ENCODE measurements at places on chromosomes 5 and 9.

GRCh38 chr5:35185518-35185917 lies 44.8 kb downstream of the PRLR start:
- no peak for DNase-seq

GRCh38 chr9:6134661-6135180 lies 80.9 kb upstream of the IL33 start:
- DNase-seq, result peak; percentile 43

- DNase-seq, result no peak
Measured at GRCh38 chr9:113160571-113160970, 9.8 kb downstream of the SLC31A2 start.

- no peak for DNase-seq
Measured at GRCh38 chr9:84673806-84674205, 4.3 kb downstream of the NTRK2 start.

DNA sequence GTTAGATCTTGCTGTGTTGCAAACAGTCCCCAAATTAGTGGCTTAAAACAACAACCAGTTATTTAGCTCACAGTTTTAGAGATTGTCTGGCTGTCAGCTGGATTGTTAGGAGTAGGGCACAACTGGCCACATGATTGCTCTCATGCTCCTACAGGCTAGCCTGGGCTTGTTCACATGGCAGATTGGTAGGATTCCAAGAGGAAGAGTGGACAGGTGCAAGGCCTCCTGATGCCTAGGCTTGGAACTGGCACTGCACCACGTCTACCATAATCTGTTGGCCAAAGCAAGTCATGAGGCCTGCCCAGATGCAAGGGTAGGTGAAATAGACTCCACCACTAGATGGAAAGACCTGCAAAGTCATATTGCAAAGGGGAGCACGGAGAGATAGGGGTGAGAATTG lies 76.4 kb downstream of the ACER2 start:
- DNase-seq, result no peak

- DNase-seq, result no peak
Measured at GRCh38 chr5:86665984-86666760, 48.4 kb downstream of the COX7C start.

GRCh38 chr5:109805883-109806282 lies 116.2 kb downstream of the MAN2A1 start:
- no peak for DNase-seq

DNA sequence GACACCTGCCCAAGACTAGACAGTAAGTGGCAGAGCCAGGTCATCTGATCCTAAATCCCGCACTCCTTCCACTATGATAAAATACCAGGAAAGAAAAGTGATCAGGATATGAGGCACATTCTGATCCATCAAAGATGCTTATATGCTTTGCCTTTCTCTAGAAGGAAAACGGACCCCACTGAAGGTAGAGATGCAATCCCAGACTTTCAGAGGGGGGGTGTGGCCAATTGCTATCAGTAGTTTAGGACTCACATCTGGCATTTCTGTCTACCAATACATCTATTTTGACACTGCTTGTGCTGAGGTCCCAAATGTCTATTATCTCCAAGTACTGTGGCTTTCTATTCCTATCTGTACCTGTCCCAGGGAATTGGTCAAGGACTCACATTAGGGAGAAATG lies 1.7 kb downstream of the TRIM52 start:
- no peak for DNase-seq

- DNase-seq, result no peak
Measured at GRCh38 chr5:141735823-141736222, 53.8 kb upstream of the ARAP3 start.

GRCh38 chr5:40798801-40799210 lies 632 bp upstream of the PRKAA1 start:
- DNase-seq, result peak; percentile 53

GRCh38 chr9:13013991-13014883 lies 239.4 kb downstream of the LURAP1L start:
- DNase-seq, result no peak

GRCh38 chr9:101618698-101619097 lies 23.9 kb upstream of the PPP3R2 start:
- DNase-seq, result no peak

DNA sequence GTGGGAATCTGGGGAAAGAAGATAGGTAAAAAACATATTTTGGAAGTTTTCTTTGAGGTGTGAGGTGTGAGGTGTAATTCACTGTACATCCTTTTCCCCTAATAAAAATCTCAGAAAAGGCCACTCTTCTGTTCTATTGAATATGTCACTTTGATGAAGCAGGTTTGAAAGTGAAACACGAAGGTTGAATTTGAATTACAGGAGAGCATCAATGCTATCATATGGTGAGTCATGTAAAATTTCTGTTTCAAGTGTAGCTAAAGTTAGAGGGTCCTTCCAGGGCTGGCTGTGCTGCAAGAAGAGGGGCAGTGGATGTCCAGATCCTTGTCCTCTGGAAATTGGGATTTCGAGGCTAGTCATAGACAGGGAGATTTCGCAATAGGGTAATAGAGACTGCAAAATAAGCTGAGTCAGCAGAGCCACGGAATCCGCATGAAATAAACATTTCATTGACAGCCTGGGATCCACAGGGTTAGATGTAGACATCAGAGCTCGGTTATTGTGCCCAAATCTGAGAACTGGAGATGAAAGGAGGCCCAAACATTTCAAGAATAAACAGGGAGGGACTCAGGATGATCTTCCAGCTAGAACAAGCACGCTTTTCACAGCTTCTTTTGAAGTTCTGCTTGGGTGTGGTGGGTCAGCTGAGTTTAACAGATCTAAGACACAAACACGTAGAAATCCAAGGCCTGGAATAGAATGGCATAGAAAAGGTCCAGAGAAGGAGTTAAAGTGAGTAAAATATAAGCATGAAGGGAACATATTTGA lies 194.4 kb upstream of the CDKN2B start:
- DNase-seq, result no peak

GRCh38 chr5:135741040-135741439 lies 93.4 kb upstream of the SLC25A48 start:
- no peak for DNase-seq

DNA sequence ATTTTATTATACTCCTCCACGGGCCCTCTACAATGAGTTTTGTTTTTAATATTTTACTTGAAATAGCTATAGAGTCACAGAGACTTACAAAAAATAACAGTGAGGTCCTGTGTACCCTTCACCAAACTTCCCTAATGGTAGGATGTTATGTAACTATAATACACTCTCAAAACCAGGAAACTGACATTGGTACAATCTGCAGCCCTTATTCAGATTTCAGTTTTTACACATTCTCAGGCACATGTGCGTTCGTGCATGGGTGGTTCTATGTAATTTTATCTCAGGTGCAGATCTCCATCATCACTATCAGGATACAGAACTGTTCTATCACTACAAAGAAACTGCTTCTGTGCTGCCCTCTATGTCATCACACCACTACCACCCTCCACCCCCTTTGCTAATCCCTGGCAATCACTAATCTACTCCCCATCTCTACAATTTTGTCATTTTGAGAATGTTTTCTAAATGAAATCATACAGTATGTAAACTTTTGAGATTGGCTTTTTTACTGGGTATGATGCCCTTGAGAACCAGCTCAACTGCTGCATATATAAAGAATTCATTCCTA lies 16.4 kb downstream of the RAB14 start:
- no peak for DNase-seq

DNA sequence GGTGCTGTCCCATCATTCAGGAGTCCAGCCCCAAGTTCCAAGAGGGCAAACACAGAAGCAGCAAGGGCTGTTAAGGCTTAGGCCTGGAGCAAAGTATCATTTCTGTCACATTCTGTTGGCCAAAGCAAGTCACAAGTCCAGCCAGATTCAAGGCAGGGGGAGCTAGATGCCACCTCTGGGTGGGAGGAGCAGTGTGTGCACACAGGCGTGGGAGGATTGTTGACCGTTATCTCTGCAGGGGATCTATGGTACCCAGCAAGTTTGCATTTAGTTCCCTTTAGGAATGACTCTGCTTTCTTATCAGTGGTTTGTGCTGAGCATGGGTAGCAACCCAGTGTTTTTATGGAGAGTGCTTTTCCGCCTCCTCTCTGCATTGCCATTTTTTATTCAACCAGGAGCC lies 278.9 kb downstream of the NR3C1 start:
- DNase-seq, result no peak

DNA sequence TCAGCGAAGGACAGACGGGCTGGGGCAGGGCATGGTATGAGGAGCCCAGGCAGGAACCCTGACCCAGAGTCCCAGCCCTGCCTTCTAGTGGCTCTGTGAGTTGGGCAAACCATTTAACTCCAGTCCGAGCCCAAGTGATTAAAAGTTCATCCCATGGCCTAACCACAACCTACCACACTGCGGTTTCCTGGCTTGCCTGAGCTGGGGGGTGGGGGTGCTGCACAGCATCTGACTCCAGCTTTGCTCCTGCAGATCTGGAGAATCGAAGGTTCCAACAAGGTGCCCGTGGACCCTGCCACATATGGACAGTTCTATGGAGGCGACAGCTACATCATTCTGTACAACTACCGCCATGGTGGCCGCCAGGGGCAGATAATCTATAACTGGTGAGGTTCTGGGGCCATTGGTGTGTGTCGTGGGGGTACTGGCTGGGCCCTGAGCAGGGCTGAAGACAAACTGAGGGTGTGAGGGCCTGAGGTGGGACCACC lies 49.0 kb downstream of the STOM start:
- no peak for DNase-seq

GRCh38 chr9:133992780-133993634 lies 883 bp upstream of the VAV2 start:
- DNase-seq, result peak; percentile 89

DNA sequence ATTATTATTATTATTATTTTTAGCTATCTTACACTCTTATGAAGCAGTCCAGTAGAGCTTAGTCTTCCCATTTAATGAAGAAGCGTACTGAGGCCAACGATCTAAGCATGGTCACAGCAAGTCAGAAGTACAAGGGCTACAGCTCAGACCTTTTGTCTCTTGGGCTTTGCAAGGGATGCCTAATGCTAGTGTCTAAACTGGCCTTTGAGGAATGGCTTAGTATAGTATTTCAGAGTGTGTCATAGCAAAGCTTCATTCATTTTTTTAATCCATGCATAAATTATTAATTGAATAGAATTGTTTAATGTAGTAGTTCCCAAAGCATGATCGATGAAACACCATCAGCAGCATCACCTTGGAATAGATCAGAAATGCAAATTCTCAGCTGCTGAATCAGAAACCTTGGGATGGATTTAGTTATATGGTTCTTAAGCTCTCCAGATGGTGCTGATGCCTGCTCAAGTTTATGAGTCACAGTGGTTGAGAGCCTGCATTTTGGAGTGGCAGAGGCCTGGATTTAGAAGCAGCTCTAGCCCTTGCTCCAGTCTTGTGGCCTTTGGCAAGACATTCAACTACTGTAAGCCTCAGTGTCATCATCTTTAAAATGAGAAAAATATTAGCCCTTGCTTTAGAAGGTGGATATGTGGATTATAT lies 6.1 kb downstream of the IL12B start:
- DNase-seq, result peak; percentile 79

- no peak for DNase-seq
Measured at GRCh38 chr5:87754009-87754757, 341.5 kb upstream of the CCNH start.

DNA sequence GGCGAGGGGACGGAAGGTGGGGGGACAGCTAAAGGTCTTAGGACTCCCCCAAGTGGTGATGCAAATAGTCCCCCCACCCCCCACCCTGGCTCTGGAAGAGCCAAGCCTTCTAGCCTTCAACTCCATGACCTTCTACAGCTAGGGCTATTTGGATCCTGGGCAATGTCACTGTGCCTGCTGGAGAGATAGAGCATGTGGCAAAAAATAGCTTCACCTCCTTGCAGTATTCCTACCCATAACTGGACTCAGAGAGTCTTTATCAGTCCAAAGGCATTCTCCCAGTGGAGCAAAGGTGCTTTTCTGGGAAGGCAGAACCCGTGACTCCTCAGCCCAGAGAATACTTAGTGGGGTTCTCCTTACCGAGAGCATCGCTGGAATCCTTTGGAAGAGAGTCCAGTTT lies 48.9 kb upstream of the PPARGC1B start:
- DNase-seq, result no peak

DNA sequence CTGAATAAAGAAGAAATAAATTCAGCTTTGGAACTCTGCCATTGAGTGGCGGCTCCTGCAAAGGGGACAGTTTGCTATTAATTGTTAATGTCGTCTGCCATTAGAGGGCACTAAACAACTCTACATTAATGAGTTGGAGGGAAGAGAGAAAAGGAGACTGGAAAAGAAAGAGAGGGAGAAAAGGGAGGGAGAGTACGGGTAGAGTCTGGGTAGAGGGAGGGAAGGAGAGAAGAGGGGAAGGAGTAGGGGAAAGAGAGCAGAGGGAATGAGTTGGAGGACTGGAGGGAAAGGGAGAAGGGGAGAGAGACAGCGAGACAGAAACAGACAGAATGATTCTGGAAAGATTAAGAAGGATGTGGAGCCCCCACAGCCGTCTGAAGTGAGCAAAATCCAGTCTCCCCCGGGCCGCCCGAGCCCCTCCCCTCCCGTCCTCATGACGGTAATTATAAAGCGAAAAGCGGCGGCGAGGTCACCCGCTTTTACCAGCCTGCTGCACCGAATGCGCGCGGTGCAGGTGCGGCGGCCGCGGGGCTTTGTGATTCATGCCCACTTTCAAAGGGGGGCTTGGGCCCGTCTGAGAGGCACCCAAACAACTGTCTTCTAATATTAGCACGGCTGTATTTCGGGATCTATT lies 1.9 kb upstream of the FST start:
- peak; percentile 60 for DNase-seq

- peak; percentile 80 for DNase-seq
Measured at GRCh38 chr9:20356403-20357036, 265.8 kb downstream of the MLLT3 start.

- no peak for DNase-seq
Measured at GRCh38 chr9:119544492-119544891, 175.3 kb upstream of the BRINP1 start.

DNA sequence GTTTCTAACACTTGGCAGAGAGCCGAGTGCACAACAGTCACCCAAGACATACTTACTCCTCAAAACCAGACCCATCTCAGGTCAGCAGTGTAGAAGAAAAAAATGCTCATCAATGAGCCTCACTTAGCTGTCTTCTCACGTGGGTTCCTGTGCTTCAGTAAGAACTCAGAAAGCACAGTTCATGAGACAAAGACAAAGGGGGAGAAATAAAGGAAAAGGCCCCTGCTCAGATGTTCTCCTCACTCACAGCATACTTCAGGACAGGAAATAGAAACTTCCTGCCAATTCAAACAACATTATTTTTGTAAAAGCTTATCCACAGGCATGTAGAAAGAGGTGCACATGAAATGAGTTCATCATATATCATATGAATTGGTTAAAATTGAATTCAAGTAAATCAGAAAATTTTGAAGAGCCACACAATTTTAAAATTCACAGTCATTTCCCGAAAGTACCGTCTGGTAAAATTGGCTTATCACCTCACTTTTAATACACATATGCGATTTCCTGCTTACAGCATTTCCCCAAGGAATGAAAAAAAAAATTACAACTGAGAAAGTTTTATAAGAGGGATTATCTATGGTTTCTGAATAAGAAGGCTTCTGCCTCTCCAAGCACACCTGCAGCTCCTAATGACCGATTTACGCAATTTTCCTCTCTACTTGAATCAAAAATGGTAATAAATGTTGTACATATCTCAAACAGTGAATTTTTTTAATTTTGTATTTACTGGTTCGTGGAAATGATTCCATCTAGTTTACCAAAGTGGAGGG lies 328.3 kb downstream of the TMEM167A start:
- DNase-seq, result no peak

All from HFFc6 (cell line).